HT1080 (cell line): ENCODE measurements at places on chromosomes 6 and 20. TPM values are rescaled to one million over a fixed set of nuclear protein-coding genes. Genes with fewer than 3 reads are reported as not detected.

GRCh38 chr20:43658069-43658722 is 8.7 kb upstream of the MYBL2 start:
- peak; percentile 41 for DNase-seq

GRCh38 chr6:38370653-38371601 is 268.8 kb downstream of the BTBD9 start:
- DNase-seq: no peak

DNA sequence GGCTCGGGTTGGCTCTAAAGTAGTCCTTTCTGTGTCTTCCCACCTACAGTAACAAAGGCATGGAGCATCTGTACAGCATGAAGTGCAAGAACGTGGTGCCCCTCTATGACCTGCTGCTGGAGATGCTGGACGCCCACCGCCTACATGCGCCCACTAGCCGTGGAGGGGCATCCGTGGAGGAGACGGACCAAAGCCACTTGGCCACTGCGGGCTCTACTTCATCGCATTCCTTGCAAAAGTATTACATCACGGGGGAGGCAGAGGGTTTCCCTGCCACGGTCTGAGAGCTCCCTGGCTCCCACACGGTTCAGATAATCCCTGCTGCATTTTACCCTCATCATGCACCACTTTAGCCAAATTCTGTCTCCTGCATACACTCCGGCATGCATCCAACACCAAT is 291.2 kb downstream of the ESR1 start:
- DNase-seq: no peak

DNA sequence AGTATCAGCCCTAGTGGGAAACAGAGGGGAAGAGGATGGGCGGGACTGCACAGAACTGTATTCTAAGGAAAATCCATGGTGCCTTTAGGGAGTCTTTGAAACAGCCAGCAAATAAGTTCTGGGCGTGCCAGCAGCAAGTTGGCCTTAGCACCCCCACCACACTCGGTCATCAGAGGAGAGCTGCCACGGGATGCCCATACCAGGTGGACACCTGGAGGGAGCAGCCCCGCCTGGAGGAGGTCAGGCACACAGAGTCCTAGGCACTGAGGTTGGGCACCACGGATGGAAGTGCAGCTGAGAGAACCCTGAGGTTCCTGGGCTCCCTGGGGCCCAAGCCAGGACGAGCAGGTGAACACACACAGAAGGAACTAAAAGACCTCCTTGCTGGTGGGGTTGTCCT is 180.8 kb upstream of the PROKR2 start:
- no peak for DNase-seq

DNA sequence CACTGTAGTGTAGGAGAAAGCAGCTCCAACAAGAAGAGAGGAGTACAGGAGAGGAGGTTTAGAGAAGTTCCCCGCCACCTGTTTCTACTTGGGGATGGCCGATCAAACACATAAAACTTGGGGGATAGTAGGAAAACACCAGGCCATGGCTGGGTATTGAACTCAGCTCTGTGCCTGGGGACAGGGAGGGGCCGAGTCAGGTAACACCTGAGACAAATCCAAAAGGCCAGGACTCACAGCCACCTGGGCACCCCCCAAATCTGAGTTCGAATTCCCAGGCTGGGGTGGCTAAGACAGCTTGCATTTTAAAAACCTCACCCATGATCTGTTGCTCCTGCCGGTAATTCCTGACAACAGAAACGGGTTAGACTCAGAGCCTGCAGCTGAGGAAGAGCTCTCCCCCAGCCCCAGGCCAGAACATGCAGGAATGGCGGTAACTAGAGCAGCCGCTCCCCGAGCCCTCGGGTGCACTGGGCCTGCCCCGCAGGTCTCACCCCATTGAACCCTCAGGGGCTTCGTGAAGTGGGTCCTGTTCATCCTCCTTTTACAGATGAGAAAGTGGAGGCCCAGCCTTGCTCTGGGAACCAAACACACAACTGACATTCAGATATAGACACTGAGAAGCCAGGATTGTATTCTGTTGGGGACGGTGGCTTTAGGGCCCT is 61.0 kb downstream of the TCP11 start:
- no peak for DNase-seq

DNA sequence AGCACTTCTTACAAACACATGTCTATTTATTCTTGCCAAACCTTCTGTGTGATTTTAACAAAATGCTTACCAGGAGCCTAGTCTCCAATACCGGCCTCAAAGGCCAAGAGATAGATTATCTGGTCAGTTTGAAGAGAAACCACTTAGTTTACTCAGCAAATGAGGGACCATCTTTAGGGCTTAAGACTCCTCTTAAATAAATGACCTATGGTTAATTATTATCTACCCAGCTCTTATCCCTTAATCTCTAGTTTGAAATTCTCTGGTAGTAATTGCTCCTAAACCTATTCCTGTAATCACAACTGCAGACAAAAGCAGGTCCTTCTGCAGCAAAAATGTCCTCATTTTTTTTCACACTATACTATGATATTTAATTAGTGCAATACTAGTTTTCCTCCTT is 301.8 kb downstream of the KIF16B start:
- DNase-seq: no peak

GRCh38 chr20:57851796-57852195 is 142.0 kb upstream of the PMEPA1 start:
- peak; percentile 34 for DNase-seq

DNA sequence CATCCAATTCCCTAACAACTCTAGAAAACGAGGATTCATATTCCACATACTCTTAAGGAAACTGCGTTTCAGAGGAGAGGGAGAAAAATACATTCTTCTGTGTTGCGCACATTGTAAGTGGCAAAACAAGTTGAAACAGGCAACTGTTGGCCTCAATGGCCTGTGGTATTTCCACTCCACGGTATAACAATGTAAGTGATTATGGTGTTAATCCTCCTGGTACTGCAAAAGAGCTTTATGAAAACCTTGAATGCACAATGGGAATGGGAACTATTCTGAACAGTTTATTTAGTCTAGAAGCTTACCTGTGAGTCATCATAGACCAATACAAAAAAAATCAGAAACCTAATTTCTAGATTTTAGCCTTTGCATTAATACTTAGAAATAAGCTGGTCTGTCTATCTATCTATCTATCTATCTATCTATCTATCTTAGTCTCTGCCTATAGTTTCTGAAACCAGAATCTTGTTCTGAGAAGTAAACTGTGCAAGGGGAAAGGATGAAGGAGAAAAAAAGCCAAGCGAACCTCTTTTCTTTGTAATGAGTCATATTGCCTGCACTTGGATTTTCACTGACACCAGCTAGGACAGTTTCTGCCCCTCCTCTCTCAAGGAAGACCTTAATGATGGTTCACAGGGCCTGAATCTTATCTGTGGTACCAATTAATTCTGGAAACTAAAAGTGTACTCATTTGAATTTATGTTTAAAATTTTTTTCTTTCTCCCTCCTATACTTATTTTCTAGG is 101.5 kb downstream of the RNF144B start:
- peak; percentile 39 for DNase-seq

DNA sequence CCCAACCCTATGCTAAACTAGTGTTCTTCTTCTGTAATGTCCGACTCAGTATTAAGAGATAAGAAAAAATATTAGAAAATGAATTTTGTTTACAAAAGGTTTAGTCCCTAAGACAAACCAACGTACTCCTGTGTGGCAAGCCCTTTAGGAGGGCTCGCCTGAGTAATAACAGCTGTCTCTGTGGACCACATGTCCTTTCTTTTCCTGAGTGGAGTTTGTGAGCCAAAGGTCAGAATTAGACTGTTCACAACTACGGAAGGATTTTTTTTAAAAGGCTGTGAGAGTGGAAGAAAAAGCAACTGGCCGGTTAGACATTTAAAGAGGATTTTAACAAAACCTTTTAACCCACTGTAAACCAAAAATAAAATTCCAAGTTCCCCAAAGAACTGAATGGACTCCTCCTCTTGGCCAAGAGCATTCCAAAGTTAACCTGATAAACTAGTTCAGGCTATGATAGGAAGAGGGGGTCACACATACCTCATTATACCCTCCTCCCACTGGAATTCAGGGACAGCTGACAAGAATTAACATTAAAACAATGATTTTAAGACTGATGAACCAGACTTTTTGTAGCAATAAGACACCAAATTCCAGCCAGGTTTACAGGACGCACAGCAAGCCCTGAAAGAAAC is 43.5 kb downstream of the FAM184A start:
- no peak for DNase-seq

DNA sequence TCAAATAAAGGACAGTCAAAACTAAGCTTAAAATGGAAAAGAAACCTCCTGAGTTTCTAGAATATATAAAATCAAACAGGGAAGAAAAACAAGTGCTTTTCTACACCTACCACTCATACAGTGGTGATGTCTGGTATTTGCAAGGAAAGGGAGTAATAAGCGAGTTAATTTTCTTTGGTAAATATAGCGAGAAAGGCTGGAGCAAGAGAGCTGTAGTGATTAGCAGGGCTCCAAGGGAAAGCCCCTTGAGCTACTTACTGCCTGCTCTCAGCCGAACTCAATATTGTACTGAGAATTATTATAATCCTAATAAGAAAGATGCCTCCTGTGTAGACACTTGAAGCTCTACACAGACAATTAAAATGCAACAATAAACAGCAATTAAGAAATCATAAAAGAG is 296.3 kb downstream of the LAMA2 start:
- DNase-seq: no peak

GRCh38 chr20:43915211-43916072 is 790 bp downstream of the TOX2 start:
- DNase-seq: peak; percentile 29

GRCh38 chr20:13610184-13610583 is 28.5 kb downstream of the TASP1 start:
- DNase-seq: no peak

DNA sequence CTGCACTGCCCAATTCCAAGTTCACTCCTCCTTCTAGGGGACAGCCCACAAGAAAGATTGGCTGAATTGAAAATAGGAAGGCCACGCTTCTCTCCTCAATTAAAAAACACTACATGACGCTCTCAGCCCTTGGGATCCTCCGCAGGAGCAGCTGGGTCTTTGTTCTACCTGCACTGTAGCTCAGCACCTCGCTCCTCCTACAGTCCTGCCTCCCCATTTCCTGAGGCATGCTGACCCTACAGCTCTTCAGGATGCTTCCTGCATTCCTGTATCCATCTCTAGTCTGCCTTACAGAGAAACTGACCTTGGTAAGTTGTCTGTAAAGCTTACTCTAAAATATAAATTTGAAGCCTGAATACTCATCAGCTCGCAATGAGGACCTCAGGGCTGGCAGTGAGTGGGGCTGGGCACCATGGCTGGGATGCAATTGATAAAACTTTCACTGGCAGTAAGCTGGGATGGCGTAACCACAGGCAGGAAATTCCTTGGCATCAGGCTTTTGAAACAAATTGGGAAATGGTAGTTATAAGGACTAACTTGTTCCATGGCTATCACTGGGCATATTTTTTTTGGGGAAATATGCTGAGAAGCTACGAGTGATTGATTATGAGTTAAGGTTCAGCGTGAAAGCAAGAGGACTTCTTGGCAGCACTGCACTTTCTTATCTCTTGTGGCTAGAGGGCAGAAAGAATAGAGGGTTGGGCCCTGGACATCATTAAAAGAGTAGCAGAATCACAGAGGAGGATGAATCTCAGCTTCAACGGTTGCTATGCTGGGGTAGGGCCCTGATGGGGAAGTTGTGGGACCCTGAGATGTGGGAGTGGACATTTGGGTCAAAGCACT is 11.7 kb upstream of the SIRPB1 start:
- no peak for DNase-seq

DNA sequence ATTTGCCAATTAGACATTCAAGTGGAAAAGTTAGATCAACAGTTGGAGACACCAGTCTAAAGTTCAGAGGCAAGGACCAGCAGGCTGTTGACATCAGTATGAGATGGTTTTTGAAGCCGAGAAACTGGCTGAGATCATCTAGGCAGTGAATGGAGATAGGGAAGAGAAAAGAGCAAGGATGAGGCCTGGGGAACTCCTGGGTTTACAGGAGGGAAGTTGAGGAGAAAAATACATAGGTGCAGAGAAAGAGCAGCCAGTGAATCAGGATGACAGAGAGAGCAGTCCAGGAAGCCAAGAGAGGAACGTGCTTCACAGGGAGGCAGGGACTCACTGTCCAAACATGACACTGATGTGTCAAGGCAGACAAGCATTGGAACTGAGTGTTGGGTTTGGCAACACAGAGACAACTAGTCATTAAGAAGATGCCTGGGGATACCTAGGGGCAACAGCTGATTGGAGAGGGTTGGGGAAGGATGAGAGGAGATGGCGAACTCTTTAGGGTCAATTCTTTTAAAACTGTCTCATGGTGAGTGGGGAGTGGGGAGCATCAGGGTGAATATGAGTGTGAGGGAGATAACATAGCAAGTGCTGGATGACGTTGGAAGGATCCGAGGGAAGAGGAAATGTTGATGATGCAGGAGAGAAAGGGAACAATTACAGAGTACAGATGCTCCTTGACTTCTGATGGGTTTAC is 13.2 kb upstream of the SALL4 start:
- no peak for DNase-seq

DNA sequence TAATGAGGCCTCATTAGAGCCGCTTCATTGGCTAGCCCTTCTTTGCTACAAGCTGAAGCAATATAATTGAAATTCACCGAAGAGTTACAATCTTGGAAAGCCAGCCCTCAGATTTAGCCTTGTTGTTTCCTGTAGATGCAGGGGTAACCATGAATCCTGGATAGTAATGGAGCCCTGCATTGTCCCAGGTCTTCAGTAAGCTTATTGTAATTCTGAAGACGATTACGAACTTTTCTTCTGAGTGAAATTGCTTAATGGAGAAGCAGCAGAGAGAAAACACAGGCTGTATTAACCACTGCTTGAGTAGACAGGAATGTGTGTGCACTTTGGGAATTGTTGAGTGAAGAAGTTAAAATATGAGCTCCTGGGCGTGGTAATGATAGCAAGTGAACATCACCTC is 26.3 kb upstream of the NAA20 start:
- DNase-seq: no peak

DNA sequence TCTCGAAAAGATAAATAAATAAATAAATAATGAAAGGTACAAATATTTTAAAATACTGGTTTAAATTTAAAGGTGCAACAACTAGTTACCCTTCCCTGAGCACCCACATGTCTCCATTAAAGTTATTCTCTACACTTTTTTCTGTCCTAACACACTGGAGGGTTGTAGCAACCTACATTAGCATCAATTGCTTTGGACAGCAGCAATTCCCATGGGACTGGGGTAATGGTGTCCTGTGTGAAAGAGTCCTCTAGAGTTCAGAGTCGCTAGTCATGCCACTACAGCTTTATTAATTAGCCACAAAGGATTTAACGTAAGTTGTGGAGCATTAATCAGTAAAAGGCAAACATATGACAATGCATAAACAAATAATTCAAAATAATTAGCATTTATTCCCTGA is 14.1 kb upstream of the CD24 start:
- DNase-seq: no peak

- no peak for DNase-seq
Measured at GRCh38 chr6:83852528-83853177, 507 bp upstream of the RIPPLY2 start.

GRCh38 chr6:150528648-150529285 is 70.9 kb upstream of the PLEKHG1 start:
- DNase-seq: no peak

HTR1B gene
- total RNA-seq: not detected in 2 replicates

TJAP1 gene
- 19.4 and 21.3 TPM in 2 replicates for total RNA-seq

LY6G6D gene
- total RNA-seq: not detected in 2 replicates

ZKSCAN4 gene
- total RNA-seq: 3.2 and 4.8 TPM in 2 replicates

TP53TG5 gene
- total RNA-seq: not detected in 2 replicates

TMC2 gene
- not detected in 2 replicates for total RNA-seq

DDO gene
- total RNA-seq: 0.67 and 2.1 TPM in 2 replicates

TSBP1 gene
- not detected in 2 replicates for total RNA-seq
